ENCODE measurements at places on chromosomes 11 and 22.
A peak's percentile ranks its signal among the peaks of the same experiment; 100 is the strongest.

GRCh38 chr22:49751318-49751965 lies 76.2 kb downstream of the BRD1 start:
- DNase-seq: no peak

- DNase-seq: no peak
Observed at GRCh38 chr11:107851704-107852310, 6.8 kb downstream of the SLC35F2 start.

DNA sequence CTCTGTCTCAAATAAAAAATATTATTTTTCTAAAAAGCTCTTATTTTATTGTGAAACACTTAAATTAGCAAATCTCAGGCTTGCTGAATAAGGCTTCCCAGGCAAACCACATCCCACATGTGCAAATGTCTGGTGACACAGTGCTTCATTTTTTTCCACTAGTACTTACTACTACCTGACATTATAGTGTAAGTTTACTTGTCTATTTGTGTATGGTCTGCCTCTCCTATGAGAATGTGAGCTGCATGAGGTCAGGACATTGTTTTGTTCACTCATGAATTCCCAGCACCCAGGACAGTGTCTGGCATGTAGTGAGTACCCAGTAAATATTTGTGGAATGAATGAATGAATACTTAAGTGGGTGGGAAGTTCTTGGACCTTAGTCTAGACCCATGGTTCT lies 103.1 kb downstream of the PTPRJ start:
- DNase-seq: no peak

GRCh38 chr22:23098718-23099530 lies 28.6 kb downstream of the GNAZ start:
- DNase-seq: no peak

DNA sequence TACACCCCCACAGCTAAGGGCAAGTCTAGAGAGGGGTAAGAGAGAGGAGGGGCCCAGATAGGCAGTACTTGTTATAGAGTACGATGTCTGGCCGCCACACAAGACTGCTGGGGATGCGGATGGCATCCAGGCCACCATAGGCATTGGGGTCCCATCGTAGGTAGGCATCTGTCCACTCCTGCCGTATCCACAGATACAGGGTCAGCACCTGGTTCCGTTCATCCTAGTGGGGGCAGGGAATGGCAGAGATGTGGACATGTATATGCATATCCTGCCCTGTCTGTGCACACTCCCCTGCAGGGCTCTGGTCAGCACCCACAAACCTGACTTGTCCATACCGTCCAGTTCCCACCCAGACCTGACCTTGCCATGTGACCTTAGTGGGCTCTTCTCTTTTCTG lies 2.1 kb downstream of the CHRNA10 start:
- no peak for DNase-seq

- no peak for DNase-seq
Observed at GRCh38 chr11:106997227-106997626, 21.0 kb downstream of the GUCY1A2 start.

DNA sequence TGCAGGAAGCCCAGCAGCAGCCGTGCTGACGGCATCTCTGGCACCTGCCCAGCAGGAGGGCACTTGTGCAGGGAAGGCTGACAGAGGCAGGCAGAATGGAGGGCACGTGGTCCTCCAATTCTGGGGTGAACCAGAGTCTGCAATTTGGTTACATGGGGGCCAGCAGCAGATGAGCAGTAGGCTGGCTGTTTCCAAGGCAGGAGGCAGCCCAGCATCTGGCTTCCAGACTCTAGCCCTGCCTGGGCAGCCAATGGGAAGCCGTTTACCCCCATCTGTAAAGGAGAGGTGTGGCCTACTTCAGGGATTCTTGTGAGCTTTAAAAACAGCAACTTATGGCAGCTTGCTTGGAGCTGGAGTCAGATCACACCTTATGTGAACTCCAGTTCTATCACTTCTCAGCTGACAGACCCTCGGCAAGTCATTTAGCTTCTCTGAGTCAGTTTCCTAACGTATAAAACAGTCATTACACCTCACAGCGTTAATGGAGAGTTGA lies 27.9 kb upstream of the RASL10A start:
- DNase-seq: peak; percentile 85

DNA sequence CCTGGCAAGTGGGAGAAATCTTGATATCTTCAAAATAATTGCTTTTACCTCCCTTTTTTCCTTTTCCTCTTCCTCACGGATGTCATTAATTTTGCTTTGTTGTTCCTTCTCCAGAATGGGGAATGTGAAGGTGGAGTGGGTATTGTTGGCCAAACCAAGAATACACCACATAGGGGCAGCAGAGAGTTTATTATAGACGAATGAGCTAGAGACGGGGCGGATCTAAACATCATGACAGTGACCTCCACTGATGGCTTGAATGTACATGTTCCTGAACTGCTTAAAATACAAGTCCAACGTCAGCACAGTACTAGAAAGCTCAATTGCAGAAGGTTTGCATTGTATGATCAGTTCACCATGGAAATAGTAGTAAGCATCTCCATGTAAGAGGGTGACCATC lies 122.3 kb upstream of the SNX19 start:
- peak; percentile 58 for DNase-seq

GRCh38 chr22:27927608-27928007 lies 8.6 kb upstream of the PITPNB start:
- DNase-seq: no peak

- no peak for DNase-seq
Observed at GRCh38 chr11:62487738-62488551, 58.7 kb downstream of the AHNAK start.

- no peak for DNase-seq
Observed at GRCh38 chr11:109017489-109017888, 352.6 kb downstream of the DDX10 start.

- DNase-seq: peak; percentile 5
Observed at GRCh38 chr11:114180301-114181055, 115.7 kb upstream of the NNMT start.

DNA sequence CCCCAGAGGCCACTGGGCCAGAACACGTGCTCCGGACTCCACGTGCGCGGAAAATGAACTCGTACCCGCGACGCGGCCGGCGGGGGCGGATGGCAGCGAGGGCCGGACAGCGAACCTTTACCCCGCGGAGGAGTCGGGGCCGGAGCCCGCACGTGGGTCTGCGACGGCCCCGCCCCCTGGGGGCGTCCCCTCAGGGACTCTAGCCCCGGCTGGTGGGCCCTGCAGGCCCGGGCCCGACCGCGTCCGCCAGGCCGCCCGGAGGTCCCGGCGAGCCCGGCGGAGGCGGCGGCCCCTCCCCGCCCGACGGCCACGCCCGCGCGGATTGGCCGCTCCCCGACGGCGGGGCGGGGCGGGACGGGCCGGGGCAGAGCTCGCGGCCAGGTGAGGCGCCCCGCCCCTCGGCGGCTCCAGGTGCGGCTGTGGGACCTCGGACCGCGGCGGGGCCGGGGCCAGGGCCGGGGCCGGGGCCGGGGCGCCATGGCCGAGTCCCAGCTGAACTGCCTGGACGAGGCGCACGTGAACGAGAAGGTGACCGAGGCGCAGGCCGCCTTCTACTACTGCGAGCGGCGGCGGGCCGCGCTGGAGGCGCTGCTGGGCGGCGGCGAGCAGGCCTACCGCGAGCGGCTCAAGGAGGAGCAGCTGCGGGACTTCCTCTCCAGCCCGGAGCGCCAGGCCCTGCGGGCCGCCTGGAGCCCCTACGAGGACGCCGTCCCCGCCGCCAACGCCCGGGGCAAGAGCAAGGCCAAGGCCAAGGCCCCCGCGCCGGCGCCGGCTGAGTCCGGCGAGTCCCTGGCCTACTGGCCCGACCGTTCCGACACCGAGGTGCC lies at the start of gene FAM83F:
Gene FAM83F, plus strand, starts transcription at position 389 of the 827 bp plus-strand sequence. Its CDS starts 89 bp downstream, at position 478.
- no peak for DNase-seq

GRCh38 chr11:34824425-34824824 lies 91.8 kb downstream of the APIP start:
- no peak for DNase-seq

GRCh38 chr11:14357881-14358728 lies 878 bp downstream of the RRAS2 start:
- peak; percentile 53 for DNase-seq

DNA sequence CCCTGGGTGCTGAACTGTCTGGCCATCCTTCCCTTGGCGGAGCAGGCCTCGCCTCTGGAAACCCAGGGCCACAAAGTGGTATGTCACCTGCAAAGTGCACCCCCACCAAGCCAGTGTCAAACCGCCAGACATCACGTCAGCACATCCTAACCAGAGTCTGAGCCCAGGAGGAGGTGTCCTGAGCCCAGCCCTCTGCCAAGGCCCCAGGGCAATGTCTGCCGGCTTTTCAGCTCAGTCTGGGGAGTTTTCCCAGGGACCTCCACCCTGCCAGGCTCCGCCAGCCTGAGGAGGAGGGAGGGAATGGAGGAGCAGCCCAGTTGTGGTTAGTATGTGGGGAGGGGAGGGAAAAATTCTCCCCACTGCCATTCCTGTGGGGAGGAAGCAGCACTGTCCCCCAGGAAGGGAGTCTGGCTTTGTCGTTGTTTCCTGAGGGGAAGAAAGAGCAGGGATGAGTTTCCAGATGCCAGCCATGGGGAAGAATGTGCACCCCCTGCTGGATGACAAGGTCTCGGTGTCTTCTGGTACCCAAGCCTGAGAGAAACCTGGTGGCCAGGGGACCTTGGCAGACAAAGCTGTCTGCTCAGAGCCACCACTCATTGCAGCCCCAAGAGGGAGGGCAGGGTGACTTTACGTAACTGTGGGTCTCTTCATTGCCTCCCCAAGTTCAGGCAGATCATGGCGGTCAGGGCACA lies 81.4 kb upstream of the CD82 start:
- DNase-seq: no peak

DNA sequence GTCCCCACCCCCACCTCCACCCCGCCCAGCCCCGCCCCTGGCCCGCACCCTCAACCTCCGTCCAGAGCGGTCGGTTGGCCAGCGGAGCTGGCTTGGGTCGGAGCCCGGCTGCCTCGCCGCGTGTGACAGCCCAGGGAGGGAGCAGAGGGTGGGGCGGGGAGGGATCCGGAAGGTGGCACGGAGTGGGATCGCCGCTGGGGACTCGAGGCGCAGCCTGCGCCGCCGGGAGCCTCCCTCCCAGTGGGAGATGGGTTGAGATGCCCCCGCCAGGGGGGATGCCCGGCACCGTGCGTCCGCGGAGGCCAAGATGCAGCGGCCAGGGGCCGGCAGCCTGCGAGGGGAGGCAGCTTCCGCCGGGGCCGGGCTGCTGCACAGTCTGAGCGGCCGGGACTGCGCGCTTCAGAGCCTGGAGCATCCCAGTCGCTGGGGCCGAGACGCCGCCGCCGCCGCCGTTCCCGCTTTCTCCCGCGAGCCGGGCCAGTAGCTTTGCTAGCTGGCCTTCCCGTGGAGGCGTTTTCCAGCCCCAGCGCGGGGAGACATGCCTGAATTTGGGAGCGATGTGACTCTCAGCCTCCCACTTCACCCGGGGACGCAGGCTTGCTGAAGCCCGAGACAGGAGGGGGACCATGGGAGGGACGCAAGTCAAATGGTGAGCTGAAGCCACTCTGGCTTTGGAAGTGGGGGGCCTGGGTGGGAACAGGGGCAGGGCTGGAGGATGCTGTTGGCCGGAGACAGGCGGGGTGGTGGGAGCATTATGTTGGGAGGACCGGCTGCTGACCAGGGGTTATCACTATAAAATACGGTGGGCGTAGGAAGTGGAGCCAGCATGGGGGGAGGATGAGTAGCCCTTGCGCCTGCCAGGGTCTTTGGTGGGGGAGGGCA lies 40.2 kb downstream of the DIXDC1 start:
- DNase-seq: no peak

DNA sequence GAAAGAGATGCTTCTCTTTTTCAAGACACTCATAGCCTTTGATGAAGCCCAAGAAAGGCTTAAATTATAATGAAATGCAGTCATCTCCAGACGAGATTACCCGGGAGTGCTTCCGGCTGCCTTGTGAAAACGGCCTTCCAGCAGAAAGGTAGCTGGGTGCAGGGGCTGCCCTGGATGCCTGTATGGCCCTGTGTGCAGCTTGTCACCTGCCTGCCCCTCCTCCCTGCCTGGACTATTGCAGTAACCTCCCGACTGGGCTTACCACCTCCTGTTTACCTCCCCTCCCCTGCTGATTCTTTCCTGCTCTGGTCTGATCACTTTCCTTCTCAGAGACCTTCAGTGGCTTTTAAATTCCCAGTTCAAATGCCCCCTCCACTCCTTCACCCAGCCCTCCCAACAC lies 126.4 kb upstream of the SYT13 start:
- DNase-seq: no peak

DNA sequence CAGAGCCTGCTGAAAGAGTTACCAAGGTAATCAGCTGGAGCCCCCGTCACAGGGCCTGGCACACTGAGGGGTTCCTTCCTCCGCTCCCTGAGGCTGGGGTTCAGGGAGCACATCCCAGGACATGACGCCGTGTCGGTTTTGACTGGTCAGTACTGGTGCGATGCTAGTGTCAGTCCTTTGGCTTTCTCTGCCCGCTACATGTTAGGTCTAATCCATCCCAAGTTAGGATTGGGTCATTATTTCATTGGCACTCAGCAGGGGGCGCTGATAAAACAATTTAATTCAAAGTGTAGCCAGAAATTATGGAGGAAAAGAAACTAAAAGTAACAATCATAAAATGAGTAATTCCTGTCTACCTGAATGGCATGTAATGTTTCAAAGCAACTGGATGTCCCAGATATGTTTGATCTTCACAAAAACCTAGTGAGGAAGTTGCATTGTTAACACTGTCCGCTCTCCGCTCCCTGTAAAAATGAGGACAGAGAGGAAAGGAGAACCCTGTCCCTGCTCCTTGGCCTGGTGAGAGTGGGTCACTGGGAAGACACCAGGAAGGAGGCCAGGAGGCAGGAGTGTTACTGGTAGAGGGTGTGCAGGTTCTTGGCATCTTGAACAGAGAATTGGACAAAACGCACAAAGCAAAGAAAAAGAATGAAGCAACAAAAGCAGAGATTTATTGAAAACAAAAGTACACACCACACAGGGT lies 27.1 kb downstream of the TSKU start:
- DNase-seq: peak; percentile 64

DNA sequence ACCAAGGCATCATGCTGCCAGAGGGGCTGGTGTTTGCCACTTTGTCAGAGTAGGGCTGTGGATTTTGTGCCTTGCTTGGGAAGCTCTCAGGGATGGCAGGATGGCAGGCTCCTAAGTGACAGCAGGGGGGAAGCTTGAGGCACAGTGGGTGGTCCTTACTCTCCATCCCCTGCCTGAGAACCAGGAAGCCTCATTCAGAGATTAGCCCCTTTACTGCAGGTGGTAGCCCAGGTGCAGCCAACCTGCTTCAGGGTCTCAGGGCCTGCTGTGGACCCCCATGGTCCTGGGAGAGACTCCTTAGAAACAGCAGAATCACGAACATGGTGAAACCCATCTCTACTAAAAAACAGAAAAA lies 8.9 kb upstream of the ST3GAL4 start:
- no peak for DNase-seq

GRCh38 chr11:10050561-10050960 lies 243.5 kb downstream of the SBF2 start:
- DNase-seq: peak; percentile 32

GRCh38 chr11:111086058-111086457 lies 159.5 kb upstream of the POU2AF2 start:
- no peak for DNase-seq

DNA sequence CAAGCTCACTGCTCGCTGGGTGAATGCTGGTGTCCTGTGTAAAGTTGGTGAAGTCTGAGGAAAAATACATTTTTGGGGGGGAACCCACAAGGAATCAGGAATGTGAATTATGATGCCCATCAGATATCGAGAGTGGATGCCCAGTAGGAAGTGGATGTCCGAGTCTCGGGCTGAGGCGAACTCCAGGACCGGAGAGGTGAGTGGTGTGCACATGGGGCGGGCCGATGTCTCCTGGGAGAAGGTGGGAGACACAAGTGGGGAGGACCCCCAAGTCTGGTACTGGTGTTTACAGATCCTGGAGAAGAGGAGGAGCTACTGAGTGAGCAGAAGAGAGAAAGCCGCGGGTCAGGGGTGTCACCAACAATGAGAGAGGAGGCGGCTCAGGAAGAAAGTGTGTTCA lies 19.2 kb upstream of the APOBEC3A start:
- DNase-seq: no peak

GRCh38 chr22:44842417-44842816 lies 90.0 kb downstream of the ARHGAP8 start:
- DNase-seq: no peak

Measured in HT1080 (cell line).